ENCODE measurements at places on chromosomes 4 and X.
A peak's percentile ranks its signal among the peaks of the same experiment; 100 is the strongest.

DNA sequence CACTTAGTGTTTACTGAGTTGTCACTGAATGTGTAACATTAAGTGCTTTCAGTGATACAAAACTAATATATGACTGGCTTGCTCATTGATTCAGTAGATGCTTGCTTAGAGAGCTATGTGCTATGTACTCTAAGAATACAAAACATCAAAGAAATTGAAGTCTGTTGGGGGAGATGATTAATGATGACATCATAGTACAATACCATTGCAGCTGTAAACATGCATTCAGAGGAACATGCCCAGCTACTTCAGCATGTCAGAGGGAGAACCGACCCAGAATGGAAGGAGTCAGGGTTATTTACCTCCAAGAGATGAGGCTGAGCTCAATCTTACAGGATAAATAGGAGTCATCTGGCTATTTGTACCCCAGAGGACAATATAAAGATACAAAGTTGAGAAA, 290.8 kb downstream of the TENM3 start:
- DNase-seq, result no peak

DNA sequence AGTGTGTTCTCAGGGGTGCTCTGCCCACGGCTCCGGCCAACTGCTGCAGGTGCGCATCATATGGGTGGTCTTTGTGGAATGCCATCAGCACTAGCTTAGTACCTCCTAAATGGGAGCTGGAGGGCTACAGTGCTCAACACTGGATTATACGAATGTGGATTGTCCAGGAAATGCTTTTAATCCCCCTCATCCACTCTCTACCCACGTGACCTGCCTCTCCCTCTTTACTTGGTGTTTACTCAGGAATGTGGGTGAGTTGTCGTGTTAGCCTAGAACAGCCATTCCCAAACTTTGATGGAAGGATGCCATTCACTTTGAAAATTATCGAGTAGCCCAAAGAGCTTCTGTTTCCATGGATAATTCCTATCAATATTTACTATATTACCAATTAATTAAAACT, 150.8 kb downstream of the PTTG2 start:
- DNase-seq, result no peak

GRCh38 chr4:88722276-88722780, 24.7 kb upstream of the NAP1L5 start:
- no peak for DNase-seq

GRCh38 chr4:173214661-173215060, 46.0 kb downstream of the GALNT7 start:
- no peak for DNase-seq

DNA sequence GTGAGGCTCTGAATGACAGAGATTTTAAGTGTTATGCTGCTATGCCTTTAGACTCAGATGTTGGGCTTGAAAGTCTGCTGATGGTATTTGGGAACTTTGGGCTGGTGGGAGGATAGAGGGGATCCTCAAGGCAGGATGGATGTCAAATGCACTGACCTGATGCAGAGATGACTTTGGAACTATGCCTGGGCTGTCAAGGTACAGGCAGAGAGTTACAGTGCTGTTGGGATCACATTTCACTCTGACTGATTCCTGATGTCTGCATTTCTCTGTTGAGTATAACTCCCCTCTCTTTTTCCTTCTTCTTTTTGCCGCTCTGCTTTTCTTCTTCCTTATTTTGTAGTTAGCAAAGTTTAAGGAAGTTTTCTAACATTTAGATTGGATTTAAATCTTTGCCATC, 271.8 kb upstream of the ARX start:
- DNase-seq, result no peak

GRCh38 chr4:29927895-29928294, 792.3 kb upstream of the PCDH7 start:
- no peak for DNase-seq

DNA sequence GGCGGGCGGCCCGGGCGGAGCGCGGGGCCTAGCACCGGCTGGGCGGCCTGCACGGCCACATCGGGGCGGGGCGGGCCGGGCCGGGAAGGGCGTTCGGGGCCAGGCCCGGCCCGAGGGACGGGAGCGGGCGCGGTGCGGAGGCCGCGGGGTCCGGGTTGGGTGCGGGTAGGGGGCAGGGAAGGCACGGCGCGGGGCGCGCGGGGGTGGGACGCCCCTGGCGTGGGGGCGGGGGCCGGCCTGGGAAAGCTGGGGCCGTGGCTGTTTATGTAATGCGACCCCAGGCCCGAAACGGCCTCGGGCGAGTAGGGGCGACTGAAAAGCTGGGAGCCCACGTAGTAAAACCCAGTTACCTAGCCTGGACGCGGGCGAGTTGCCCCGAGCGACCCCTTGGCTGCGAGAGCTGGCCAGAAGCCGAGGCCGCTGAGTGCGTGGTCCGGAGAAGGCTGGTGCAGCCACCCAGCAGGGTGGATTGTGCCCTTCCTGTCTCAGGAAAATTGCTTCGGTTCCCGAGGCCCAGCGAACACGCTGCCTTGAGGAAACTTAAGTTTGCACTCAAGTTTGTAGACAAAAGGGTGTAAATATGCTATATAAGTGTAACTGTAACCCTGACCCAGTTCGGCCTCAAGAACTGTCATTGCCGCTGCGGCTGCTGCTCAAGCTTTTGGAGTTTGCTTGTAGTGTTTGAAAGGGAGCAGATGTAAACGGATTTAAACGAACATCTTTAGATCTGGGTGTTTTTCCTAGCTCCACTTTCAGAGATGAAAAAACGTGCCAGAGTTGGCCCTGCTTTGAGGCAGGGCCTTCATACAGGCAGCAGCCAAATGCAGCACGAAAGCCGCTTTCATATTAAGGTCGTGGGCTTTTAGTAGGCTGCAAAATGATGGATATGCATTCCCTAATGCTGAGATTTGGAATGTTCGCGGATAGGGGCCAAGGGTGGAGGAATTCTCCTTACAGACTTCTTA, 674 bp downstream of the SEC24B start:
- DNase-seq, result peak; percentile 57

GRCh38 chr4:21447301-21448054, 501.1 kb downstream of the KCNIP4 start:
- DNase-seq, result no peak

- no peak for DNase-seq
These were observed 6.9 kb downstream of the GUCY1A1 start for GRCh38 chr4:155673453-155673979.

GRCh38 chrX:72714478-72714916, 391 bp upstream of the PHKA1 start:
- DNase-seq, result peak; percentile 75

- DNase-seq, result peak; percentile 90
These were observed 35.4 kb upstream of the TMEM184C start for GRCh38 chr4:147581606-147582350.

DNA sequence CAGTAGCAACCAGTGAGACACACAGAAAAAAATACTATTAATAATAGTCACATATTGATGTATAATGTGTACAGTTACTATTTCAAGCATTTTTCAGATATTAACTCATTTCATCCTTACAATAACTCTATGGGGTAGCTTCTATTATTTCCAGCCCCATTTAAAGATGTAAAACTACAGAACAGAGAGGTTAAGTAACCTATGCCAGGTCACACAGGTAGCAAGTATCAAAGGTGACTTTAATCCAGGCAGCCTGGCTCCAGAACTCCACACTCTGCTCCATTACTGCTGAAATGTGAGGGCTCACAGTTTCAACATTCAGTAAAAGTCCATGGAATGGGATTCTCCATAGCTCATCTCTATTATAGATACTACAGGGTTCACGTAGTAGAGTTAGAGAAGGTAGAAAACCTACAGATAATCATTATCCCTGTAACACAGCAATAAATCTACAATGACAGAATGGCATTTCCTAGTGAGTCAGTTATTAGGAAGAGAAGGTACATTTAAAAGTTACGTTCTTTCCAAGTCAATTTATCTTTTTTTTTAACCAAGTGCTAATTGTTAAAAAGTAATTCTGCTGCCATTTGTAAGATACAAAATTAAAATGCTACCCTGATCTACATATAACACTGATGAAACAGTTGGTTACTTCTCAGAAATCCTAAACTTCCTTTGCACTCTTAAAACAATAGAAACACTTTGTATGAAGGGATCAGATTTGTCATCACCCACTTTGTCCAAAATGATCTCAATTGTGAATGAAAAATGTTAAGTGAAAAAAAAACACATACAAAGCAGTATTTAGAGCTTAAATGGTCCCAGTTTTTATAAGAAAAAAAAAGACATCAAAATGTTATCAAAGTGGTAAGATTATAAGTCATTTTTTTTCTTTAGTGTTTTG, 18.7 kb downstream of the RELL1 start:
- no peak for DNase-seq

DNA sequence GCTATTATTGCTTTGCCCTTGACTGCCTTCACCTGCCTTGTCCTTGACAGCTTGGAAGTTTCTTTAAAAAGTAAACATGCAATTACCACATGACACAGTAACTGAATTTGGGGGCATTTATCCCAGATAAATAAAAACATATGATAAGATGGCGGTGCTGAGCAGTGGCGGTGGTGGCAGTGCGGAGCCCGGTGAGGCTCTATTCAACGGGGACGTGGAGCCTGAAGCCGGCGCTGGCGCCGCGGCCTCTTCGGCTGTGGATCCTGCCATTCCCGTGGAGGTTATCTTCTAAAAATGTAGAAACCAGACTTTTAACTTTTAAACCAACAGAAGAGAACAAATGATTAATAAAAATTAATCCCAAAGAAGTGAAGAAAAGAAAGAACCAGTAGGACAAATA, 59.7 kb upstream of the ZDHHC15 start:
- DNase-seq, result no peak
